ENCODE measurements at places on chromosomes 2 and 18.

DNA sequence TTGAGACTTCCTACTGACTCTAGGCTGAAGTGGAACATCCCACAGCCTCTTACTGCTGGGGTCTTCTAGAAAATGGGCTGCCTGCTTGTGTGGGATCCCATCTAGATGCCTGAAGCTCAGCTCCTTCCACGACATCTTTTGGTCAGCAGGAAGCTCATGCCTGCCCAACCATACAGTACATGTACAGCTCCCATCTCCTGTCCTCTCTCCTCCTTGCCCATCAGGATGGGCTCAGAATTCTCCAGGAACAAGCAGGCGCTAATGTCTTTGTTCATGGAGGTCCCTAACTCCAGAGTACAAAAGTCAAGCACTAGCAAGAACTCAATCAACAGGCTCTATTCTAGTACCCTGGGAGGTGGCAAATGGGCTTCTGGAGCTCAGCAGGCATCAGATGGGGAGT is 31.7 kb upstream of the GPR17 start:
- no peak for DNase-seq

DNA sequence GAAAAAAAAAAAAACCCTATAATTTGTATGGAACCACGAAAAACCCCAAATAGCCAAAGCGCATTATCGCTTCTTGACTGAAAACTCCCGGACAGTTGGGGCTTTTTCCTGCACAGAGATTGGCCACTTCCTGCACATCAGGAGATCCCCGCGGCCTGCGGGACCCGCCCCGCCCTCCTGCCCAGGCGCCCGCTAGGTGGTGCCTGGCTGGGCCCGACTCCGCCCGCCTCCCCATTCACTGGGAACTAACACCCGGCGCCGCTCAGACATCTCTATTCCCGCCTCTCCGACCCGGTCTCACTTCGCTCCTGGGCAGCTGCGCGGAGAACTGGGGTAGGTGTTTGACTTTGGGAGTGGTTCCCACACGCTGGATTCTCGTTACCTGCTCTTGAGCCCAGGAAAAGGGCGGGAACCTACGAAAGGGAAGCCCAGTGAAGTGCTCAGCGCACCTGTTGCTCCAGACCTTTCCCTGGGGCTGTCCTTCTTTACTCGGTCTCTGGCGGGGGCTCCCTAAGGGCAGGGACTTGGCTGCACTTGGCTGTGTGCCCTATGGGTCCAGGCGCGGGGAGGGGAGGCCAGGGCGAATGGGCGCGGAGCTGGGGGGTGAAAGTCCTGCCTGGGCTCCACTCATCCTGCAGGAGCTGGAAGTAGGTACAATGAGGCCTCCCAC is at the start of gene HMSD:
Gene HMSD (plus strand): TSS at position 234 of the 670 bp plus-strand sequence. CDS start 4,155 bp downstream, outside the sequence.
- DNase-seq = peak; percentile 74

- DNase-seq = no peak
These were observed 31.0 kb upstream of the RMDN2 start for GRCh38 chr2:37894047-37894446.

DNA sequence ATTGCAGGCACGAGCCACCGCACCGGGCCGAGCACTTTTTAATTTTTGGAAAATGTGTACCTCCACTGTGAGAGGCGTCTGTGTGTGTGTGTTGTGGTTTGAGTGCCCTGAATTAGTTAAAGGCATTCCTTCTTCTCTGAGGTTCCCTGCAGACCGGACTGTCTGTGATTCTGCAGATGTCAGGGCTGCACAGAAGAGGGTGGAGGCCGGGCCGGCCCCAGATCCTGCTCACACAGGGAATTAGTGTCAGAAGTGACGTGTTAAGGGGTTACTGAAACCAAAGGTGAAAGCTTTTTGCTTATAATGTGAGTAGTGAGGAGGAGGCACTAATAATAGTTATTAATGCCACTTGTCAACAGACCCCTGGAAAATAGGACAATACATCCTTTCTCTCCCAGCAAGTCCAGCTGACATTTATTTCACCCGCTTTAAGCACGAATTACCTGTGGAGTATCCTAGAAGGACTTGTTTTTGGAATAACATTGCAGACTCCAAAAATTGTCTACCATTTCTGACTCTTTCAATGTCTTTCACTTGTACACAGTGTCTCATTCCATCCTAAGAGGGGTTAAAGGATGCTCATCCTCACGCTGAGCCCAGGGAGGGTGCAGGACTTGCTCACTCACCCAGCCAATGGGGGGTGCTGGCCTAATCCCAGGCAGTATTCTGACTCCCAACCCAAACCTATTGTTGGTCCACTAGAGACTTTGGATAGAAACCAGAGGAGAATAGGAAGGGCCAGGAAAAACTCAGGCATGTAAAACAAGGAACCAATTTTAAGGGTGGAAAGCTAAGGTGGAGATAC is 16.2 kb downstream of the ARHGAP25 start:
- DNase-seq = no peak

DNA sequence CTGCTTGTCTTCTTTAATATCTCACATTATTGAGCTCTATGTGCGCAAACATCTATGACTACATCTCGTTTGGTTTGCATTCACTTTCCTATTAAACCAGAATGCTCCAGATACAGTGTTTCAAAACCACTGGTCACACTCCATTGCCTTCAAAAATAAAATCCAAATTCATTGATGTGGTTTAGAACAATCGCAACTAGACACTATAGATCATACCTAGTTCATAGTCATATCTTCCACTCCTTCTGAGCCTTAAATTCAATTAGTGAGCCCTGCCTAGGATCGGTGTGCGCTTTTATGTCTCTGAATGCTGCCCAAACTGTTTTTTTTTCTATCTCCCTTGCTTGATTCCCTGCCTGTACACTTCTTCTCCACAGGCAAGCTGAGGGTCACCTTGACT is 238.5 kb upstream of the RGPD4 start:
- no peak for DNase-seq

DNA sequence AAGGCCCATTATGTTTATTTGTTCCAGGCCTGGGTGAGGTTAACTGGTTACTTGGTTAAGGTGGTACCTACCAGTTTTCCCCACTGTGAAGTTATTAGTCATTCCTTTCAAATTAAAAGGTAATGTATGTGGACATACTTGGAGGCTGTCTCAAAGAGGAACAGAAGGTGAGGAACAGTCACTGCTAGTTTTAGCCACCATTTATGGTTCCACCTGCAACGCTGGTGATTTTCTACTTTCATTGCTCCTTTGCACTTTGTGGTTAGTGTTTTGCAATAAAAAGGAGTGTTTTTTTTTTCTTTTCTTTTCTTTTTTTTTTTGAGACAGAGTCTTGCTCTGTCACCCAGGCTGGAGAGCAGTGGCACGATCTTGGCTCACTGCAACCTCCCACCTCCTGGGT is 6.1 kb upstream of the ST6GAL2 start:
- DNase-seq = no peak

DNA sequence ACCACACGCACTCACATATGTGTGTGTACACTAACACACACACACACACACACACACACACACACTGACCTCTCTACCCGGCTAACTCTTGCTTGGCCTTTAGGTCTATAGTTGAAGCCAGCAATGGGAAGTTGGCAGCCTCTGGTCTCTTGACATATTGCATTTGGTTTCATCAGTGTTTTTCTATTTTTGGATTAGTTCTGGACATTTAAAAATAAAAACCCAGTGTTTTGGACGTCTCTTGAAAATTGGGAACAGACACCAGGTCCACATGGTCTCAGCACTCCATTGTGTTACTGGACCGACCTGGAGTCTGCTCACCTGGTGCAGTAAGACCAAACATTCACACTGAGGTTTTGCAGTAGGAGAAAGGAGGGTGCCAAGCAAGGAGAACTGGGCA is 50.4 kb upstream of the AFF3 start:
- DNase-seq = no peak

- no peak for DNase-seq
These were observed 13.8 kb upstream of the DNAJC27 start for GRCh38 chr2:24985511-24985910.

- DNase-seq = no peak
These were observed 1.4 kb downstream of the GPR35 start for GRCh38 chr2:240626531-240627300.

DNA sequence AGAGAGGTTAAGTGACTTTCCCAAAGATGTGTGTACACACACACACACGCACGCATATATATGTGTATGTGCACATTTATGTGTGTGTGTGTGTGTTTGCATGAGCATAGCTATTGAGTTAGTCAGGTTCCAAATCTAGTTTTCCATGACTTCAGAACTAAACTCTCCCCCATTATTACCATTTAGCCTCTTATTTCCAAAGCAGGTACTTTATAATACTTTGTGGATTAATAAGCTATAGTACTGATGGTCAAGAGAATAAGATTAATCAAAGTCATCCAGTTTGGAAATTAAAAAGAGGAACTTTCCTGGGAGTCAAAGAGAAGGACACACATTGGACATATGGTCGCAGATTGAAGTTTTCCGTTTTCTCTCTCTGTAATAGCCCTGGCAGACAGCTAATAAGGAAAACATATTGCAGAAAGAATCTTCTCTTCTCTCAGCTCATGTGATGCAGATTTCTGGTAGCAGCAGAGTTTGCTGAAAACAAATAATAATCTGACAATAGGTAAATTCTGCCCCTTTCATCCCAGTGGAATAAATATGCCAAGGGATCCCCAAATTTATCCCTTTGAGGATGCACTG is 410.9 kb upstream of the TCF4 start:
- no peak for DNase-seq

GRCh38 chr2:109348671-109349502 is 219.9 kb downstream of the SH3RF3 start:
- DNase-seq = no peak

DNA sequence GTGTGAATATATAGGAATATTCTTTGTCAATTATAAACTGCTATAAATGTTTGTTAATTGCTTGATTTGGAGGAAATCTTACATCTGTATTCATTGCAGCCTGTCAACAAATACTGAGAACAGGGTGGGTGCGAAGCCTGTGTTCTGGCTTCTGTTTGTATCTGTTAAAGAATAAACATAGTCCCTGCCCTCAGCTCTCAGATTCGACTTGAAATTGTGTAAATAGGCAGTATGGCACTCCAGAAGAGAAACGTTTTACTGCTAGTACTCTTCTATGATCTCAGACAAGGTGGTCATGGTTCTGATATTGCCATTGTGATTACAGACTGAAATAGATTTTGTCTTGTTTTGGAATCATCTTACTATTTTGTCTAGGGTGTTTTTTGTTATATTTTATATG is 92.1 kb downstream of the TANC1 start:
- DNase-seq = no peak

- no peak for DNase-seq
These were observed 209.8 kb downstream of the GBX2 start for GRCh38 chr2:235958221-235958930.

Measured in midbrain (tissue), 1 donor.